Motor neuron (in vitro differentiated cells): ENCODE measurements at places on chromosomes 6 and 20. TPM values are rescaled to one million over a fixed set of nuclear protein-coding genes. Genes with fewer than 3 reads are reported as not detected.

The LPIN3 gene
- total RNA-seq = 6.9 and 7.6 TPM in 2 replicates

The BIRC7 gene
- total RNA-seq = 2.5 and 2.7 TPM in 2 replicates

The BANF2 gene
- total RNA-seq = not detected in 2 replicates

The SNAP91 gene
- total RNA-seq = 39.3 and 48.4 TPM in 2 replicates

The MATN4 gene
- not detected in 2 replicates for total RNA-seq

The IL17A gene
- not detected in 2 replicates for total RNA-seq

The LY6G6F gene
- not detected in 2 replicates for total RNA-seq

The LINC00237 gene
- not detected in 2 replicates for total RNA-seq

The GCNT2 gene
- total RNA-seq = 3.5 and 3.6 TPM in 2 replicates

The RSPO4 gene
- 0.22 and 0.31 TPM in 2 replicates for total RNA-seq

The TFAP2D gene
- total RNA-seq = not detected in 2 replicates

The MAP3K5 gene
- 2.1 and 2.4 TPM in 2 replicates for total RNA-seq

The MROH8 gene
- total RNA-seq = 5.8 and 6.1 TPM in 2 replicates

The SLC22A2 gene
- 0.05 and 0.26 TPM in 2 replicates for total RNA-seq

The CAGE1 gene
- total RNA-seq = 0.22 and 0.44 TPM in 2 replicates
